ENCODE measurements at places on chromosomes 11 and 22.

DNA sequence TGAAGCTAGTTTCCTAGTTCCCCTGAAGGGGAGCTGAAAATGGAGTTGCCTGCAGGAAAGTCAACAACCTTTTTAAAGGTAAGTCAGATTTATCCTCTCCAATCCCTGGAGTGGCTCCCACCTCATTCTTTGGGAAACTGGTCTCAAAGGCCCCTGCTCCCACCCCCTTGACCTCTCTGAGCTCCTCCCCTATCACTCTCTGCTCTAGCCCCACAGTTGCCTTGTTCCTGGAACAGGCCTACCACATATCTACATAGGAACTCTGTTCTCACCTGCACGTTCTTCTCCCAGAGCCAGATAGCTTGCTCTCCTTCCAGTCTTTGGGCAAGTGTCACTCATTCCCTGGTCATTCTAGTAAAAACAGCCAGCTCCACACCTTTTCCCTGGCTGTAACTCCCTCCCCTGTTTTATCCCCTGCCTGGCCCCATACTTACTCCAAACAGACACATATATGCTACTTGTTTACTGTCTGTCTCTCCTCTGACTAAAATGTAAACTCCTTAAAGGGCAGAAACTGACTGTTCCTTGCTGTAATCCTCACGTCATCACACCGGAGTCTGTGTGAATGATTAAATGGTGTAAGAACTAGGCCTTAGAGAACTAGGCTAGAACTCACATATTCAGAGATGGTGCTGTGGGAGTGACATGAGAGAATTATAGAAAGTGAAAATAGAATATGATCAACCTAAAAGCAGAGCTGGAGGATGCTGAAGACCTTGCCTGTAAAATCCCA is 53.3 kb downstream of the TCF20 start:
- DNase-seq = no peak

GRCh38 chr11:75667831-75668450 is 897 bp downstream of the MAP6 start:
- no peak for DNase-seq

DNA sequence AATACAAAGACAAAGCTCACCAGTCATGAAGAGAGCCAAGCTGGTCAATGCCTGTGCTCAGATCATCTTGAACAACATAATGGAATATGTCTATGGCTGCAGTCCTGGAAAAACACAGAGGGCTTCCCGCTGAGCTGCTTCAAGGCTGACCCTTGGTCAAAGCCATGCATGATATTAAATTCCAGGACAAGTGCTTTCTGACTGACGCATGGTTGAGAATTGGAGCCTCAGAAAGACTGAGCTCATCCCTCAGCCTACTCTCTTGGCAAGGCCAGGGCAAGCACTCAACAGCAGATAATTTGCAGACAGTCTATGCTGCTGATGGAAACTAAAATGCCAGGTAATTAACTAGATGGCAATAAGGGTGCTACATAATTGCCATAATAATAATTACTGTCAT is 89.2 kb downstream of the GALNT18 start:
- DNase-seq = no peak

GRCh38 chr11:48088682-48089050 is 108.3 kb downstream of the PTPRJ start:
- DNase-seq = no peak

GRCh38 chr22:48823941-48824340 is 1003.7 kb downstream of the BRD1 start:
- no peak for DNase-seq

DNA sequence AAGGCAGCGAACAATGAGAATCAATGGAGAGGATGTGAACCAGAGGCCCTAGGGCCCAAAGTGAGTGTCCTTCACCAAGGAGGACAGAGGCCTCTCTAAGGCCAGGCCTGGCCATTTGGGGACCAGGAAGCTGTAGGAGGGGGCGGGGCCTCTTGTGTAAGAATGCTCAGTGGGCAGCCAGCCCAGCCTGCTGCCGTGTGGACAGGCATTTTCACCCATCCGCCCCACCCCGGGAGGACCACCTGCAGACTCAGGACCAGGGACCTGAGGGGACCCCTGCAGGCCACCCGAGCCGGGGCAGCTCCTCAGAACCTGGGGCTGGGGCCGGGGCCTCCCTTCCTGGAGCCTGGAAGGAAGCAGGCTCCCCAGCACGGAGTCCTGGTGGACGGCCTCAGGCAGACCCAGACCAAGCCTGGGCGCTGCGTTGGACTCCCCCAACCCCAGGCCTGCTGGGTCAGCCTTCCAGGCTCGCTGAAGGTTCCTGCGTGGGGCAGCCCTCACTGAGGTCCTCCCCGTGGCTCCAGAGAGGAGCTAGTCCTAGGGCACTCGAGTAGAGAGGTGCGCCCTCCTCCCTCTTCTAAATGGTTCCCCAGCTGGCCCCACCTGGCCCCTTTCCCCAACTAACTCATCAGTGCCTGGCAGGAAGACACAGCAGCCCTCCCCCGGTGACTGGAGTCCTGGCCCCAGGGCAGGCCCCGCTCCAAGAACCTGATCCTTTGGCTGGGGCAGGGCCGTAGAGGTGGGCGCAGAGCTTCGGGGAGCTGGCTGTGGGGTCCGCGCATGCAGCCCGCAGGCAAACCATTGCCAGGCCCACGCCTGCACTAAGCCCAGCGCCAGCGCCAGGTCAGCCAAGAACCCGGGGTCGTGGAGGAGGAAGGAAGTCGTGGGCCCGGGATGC is 1.5 kb upstream of the TRABD start:
- DNase-seq = no peak

- DNase-seq = no peak
These were observed 18.0 kb downstream of the PAAF1 start for GRCh38 chr11:73894725-73895335.

- no peak for DNase-seq
These were observed 434.5 kb upstream of the B3GAT1 start for GRCh38 chr11:134846328-134847082.

DNA sequence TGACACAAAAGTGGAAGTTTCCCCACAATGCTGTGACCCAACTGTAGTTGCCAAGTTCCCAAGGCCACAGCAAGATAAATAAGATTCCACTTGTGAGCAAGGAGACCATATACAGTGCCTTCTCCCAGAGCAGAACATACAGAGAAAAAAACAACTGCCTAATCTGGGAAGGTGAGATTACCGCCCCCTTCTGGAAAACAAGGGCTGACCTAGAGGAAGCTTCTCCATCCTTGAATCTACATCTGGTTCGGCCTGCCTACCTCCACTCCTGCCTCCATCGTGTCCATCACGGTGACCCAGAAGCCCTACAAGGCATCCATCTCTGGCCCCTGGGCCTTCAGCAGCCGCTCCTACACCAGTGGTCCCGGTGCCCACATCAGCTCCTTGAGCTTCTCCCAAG is 6.1 kb upstream of the RNASEH2C start:
- DNase-seq = no peak

- no peak for DNase-seq
These were observed 62.0 kb downstream of the FDX1 start for GRCh38 chr11:110491577-110492320.

GRCh38 chr22:20140107-20140445 is 8.5 kb downstream of the ZDHHC8 start:
- DNase-seq = no peak

GRCh38 chr11:17188675-17189074 is 19.1 kb downstream of the PIK3C2A start:
- DNase-seq = no peak

DNA sequence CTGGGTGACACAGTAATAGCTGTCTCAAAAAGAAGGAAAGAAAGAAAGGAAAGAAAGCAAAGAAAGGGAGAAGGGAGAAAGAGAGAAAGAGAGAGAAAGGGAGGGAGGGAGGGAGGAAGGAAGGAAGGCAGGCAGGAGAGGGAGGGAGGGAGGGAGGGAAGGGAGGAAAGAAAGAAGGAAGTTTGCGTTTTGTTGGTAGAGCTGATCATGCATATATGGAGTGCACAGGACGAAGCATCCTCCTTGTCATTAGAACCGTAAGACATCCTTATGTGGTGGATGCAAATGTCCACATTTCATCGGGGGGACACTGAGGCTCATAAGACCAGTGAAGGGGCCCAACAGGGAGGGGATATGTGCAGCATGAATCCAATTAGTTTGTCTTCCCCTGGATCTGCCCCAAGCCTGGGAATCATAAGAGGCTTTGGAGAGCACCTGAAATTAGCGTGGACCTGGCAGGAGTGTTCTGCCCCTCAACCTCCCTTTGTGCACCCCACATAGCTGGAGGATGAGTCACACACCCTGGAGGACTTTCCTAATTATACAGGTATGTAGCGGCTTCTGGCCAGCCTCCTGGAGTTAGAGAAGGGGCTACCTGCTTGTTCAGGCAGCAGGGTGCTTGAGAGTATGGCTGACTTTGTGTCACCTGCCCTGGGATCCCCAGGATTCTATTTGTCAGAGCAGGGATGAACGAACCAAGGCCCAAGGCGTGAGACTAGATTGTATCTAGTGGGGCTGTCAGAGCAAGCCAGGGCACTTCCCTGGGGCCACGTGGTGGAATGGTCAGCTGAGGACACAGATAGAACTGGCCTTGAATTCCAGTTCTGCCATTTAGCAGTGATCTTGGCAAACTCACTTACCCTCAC is 119.7 kb upstream of the CD82 start:
- no peak for DNase-seq

DNA sequence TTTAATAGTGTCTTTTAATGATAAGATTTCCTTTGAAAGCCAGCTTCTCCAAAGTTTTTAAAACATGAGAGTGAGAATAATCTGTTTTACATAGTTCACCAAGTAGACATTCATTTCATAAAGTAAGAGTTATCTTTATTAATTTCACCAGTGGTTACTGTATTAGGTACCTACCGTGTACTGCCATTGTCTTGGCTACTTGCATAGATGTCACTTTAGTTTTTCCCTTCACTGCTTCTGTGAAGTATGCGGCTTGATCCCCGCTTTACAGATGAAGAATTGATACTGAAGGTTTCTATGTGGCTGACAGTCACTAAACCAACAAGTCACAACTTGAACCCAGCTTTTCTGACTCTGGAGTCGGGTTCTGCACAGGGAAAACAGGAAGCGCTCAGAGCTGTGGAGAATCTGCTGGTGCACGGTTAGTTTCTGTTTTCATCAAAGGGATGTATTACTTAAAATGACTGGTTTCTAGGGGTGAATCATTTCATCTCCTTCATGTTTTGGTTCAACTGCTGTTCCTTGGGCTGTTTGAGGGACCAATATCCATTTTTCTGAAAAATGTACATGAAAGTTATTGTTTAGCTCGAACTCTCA is 39.3 kb upstream of the MYO18B start:
- DNase-seq = no peak

DNA sequence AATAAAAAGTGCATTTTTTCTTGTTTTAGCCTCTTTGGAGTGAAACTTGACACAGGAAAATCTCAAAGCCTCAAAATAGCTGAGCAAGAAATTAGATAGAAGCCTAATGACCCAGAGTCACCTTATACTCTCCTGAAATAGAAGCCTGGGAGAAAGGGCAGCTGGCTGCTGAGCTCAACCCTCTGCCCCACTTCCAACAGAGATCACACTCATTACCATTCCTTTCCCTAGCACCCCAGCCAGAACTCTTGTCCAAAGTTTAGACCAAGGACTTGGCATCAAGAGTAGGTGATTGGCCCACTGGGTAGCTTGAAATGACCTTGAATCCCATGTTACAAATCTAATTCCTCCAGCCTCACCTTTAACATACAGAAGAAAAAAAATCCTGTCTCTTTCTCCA is 62.7 kb upstream of the AMOTL1 start:
- DNase-seq = no peak

DNA sequence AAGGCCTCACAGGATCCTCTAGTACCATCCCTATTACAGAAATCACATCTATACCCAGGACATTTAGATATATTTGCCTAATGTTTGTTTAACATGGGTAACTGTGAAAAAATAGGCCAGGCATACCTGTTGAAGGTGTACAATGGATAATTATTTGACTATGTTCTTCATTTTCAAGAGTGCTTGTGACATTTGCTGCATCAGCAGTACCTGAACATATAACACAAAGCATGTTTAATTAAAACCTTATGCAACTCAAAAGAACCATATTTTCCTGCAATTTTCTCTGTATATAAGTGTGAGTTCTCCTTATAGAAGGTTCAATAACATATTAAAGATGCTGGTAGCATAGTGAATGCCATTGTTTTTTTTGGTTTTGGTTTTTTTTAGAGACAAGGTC is 8.5 kb upstream of the CCDC34 start:
- DNase-seq = no peak

DNA sequence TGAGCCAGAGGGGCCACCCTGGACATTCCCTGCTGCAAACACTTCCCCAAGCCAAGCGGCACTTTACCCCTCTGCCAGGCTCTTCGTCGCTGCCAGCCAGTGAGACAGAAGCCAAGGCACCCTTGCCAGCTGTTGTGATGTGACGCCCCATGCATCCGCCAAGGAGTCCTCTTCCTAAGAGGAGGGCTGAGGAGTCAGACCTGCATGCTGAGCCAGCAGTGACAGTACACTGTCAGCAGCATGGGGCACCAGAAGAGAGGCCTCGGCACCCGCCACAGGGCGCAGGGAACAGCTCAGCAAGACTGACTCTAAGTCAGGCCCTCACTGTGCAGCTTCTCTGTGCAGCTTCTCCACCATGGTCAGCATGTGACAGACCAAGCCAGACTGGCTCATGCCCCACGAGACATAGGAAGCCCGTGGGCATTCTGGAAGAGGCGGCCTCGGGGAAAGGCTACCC is 26.4 kb downstream of the VPS37C start:
- no peak for DNase-seq

- DNase-seq = no peak
These were observed 62.1 kb downstream of the FAT3 start for GRCh38 chr11:92286709-92287108.

- no peak for DNase-seq
These were observed 4.7 kb upstream of the TTC36 start for GRCh38 chr11:118522571-118523072.

DNA sequence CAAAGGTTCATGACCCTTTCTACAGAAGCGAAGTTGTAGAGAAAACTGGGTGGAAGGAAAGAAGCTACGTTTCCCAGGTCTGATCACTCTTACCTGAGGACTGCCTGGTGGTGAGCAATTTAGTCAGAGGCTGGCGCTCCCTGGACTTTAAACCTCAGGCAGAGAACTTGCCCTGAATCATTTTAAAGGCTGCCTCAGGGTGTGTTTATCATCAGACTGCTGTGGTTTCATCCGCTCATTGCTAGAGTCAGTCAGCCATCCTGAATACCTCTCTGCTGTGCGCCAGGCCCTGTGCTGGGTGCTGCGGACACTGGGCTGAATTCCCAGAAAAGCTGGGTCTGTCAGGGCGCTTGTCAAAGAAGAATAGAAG is 2.7 kb downstream of the DTX4 start:
- no peak for DNase-seq
